Stimulated activated CD8-positive, alpha-beta memory T cell treated with anti-CD3 and anti-CD28 coated beads, Interleukin-7, amount 100 ng/mL, for 1 hour (primary cell): ENCODE measurements at places on chromosomes 2 and 18.

DNA sequence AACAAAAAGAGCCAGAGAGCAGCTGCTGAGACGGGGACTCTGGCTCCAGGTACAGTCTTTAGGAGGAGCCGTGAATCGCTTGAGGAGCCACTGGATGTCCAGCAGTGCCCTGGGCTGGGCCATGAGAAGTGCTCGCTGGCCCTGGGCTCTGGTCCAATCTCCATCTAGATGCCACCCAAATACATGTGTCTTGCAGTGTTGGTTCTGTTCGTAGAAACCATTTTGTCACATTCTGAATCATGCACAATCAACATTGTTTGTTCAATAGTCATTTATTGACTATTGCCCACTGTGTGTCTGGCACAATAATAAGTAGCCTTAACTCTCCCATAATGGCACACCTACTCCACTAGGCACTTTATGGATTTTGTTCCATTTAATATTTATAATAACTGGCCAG lies 26.1 kb downstream of the TYMS start:
- no peak for DNase-seq

DNA sequence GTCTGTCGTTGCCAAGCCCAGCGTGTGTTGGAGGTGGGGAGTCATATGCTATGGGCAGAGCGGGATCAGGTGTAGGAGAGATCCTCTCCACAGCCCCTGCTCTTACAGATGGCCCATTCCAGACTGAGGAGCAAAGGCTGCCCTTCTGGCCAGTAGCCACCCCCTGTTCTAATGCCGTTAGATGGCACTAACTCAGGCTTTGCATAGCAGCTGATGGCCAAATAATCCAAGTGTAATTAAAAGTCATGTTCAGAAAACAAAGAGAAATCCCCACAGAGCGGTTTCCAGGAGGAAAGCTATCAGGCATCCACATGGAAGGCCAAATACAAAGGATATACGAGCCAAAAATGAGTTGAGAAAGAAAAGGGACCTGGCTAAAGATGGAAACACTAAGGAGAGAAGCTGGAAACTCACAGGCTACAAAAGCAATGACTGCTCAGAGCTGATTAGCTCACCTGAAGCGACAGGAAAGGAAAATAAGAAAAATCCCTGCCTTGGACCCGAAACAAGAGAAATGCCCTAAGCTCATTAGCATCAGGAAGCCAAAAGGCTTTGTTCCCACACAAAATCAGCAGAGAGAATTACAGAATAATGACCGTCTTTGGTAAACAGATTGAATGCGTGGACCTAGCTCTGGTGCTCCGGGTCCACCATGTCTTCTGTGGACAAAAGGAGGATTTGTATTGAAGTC lies 1002.4 kb upstream of the KLHL29 start:
- no peak for DNase-seq

GRCh38 chr2:8489751-8490150 lies 192.1 kb upstream of the ID2 start:
- no peak for DNase-seq

GRCh38 chr18:23958036-23958435 lies 56.5 kb upstream of the TTC39C start:
- no peak for DNase-seq

GRCh38 chr18:56199580-56200330 lies 438.6 kb downstream of the TXNL1 start:
- no peak for DNase-seq

GRCh38 chr2:15674637-15675455 lies 83.2 kb downstream of the DDX1 start:
- DNase-seq = no peak

GRCh38 chr2:54423213-54423612 lies 32.9 kb upstream of the SPTBN1 start:
- DNase-seq = no peak

DNA sequence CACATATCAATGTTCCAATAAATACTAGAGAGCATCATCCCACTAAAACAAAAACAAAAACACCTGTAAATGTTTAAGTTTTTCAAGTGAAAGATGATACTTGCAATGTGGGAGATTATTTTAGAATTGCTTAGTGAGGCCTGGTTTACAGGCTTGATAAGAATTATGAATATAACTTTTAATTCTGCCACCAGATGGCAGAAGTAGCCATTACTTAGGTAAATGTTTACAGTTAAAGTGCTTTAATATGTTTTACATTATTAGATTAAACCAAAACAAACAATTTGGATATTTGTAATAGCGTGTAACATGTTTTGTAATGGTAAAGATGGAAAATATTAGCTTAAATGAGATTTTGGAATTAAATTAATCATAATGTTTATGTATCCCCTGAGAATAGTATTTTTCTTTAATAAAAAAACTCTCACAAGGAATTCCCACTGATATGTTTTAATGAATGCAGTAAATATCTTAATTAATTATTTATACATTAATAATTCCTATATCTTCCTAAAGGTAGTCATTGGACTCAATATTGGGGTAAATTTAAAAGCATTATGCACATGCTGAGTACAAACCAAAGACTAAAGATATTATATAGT lies 522.0 kb downstream of the SPAG16 start:
- DNase-seq = no peak

DNA sequence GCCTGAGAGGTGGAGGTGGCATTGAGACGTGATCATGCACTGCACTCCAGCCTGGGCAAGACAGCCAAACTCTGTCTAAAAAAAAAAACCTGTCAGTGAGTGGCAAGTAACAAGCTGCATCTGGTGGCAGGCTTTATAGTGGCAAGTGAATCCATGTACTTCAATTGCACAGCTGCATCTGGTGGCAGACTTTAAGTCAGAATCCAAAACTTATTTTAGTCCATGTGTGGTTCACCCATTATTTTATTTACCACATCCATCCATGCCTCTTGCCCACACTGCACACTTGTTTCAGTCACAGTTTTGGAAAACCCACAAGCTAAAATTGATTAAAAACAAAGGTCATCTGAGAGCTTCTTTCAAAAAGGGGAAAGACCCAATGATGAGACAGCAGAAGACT lies 1636.4 kb upstream of the NXPH2 start:
- no peak for DNase-seq

GRCh38 chr2:73850009-73850408 lies 21.2 kb downstream of the STAMBP start:
- DNase-seq = no peak

DNA sequence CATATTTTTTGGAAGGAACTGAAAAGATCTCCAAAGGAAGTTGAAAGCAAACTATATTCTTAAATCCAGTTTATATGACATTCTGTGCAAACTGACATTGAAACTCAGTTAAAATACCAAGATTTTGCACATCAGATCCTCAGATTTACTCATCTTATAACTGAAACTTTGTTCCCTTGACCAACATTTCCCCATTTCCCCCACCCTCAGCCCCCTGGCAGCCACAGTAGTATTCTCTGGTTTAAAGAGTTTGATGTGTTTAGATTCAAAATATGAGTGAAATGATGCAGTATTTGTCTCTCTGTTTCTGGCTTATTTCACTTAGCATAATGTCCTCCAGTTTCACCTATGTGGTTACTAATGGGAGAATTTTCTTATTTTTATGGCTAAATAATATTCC lies 99.2 kb upstream of the ITGA4 start:
- no peak for DNase-seq

GRCh38 chr2:203759690-203760365 lies 53.4 kb downstream of the CD28 start:
- DNase-seq = no peak

GRCh38 chr2:226838722-226839121 lies 2.9 kb downstream of the RHBDD1 start:
- DNase-seq = no peak

DNA sequence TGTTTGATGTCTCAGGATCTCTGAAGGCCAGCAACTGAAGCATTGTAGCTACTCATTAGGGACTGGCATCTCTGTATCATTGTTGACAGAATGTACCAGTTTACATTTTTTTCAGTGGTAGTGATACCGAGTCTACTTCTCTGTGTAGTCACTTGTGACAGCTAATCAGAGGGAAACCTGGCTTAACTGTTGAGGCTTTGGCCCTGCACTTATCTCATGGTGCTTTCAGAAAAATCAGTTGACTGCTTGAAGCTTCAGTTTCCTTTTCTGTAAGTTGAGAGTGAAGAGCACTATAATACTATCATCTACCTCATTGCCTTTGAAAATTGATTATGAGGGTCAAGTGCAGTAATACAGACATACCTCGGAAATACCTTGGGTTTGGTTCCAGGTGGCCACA lies 90.0 kb downstream of the COMMD1 start:
- no peak for DNase-seq

DNA sequence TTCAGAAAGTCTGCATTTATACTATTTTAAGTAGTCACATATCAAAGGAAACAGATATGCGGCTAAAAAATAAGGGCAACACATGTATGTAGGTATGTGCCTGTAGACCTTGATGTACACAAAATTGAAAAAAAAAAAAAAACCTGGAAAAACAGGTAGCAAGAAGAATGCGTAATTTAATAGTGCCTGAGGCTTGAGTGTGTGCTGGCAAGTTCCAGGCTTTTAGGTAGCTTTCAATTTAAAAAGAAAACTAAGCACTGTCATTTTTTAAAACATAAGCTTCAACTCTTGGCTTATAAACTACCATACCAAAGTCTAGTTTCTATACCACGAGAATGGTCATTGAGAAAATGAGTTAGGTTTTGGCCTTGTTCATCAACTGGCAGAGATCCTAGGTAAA lies 72.3 kb downstream of the OTX1 start:
- DNase-seq = no peak

- no peak for DNase-seq
Observed at GRCh38 chr2:48566592-48567310, 36.8 kb downstream of the STON1 start.

DNA sequence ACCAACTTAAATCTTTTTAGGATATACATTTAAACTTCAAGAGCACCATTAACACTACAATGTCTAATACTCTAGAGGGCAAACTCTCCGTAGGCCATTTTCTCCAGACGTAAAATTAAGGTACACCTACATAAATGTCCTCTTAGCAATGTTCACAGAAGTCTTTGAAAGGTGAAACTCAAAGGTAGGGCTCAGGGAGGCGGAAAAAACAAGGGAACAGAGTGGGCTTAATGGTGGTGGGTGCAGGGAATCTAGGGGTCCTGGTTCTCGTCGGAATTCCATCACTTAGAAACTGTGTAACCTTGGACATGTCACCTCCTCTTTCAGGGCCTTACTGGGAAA lies 668 bp downstream of the NFU1 start:
- DNase-seq = no peak

DNA sequence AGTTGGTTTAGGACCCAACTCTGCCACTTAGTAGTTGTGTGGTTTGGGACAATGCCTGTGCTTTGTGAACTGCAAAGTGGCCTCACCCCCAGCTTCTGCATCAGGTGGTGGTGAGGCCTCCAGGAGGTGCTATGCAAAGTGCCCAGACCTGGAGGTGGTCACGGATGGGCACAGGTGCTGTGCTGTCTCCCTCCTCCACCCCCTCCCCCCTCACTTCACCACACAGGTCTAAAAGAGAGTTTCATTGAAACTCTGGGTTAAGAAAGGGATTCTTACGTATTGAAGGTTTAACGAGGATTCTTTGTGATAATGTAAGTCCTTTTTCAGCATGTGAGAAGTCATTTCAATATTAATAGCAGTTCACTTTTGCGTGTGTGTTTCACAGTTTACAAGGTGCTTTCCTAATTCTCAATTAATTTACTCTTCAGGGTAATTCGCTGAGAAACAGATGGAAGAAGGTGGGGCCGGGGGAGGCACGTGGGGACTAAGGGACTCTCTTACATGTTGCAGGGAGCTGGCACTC lies 369.9 kb downstream of the LPIN1 start:
- no peak for DNase-seq

DNA sequence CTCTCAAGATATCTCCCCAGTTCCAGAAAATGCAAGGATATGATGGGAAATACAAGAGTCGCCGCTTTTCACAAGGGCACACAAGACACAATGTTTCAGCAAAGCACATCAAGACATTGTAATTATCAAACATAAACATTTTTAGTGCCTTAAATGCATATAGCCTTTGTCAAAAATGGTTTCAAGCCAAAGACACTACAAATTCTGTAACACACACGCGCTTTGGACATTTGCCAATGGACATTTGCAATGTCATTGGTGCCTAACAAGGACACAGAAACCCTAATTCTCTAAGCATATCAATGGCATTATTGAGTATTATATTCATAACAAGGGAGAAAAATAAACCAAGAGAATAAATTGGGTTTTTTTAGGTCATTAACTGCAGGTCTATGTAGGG lies 16.1 kb downstream of the ADD2 start:
- no peak for DNase-seq

DNA sequence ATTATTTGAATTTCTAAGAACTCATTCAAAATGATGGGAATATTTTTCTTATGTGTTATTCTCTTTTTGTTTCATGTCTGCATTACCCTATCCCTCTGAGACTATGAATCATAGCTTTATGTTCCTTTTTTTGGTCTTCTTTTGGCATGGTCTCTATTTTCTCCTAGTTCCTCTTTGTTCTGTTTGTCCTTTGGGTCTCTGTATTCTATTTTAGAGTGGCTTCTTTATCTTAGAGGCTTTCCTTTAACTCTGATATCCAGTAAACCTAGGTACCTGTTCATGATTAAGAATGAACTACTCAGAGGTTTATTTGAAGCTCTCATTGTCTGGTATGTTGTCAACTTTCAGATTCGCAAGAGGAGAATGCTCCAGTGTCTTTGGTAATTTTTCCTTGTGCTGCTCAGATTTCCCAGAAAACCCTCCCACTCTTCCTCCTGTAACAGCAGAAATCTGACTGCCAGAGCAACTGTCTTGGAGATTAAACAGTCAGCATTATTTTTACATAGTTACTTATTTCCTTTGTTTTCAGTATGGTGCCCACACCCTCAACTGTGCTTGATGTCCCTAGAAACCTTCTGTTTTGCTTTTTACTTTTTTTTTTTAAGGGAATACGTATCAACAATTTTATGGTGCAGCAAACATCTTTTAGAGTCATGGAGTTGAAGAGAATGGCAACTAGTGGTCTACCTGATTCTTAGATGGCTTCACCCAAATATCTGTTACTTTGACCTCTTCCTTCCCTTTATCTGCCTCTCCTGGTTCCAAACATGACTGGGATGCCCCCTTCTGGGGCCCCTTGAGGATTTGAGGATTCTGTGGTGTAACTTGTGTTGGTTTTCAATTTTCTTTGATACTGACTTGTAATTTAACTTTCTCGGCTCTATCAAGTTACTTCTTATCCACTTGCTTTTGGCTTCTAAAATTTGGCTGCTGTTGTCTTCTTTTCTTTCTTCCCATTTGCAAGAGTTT lies 92.0 kb downstream of the DPP10 start:
- DNase-seq = no peak

DNA sequence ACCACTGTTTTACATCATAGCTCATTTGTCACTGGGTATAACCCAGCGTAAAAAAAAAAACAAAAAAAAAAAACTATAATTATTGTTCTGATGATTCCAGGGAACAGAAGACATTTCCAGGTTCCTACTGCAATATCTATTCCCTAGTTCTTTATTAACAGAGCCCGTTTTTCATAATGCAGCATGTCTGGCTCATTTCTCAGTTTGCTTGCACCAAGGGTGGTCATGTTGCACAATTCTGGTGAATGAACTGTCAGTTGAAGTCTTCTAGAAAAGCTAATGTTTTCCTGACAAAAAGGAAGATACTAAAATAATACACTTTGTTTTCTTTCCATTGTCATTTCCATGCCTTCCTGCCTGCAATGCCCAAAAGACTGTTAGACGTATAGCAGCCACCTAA lies 180.1 kb downstream of the RDH14 start:
- no peak for DNase-seq

GRCh38 chr2:222214885-222215284 lies 83.9 kb downstream of the PAX3 start:
- no peak for DNase-seq

- no peak for DNase-seq
Observed at GRCh38 chr2:218645126-218645525, 14.3 kb downstream of the ZNF142 start.
